RCC 7860 (cell line): ENCODE measurements at places on chromosomes 6 and 20.

- DNase-seq: no peak
Measured at GRCh38 chr20:2023151-2023550, 29.3 kb upstream of the PDYN start.

DNA sequence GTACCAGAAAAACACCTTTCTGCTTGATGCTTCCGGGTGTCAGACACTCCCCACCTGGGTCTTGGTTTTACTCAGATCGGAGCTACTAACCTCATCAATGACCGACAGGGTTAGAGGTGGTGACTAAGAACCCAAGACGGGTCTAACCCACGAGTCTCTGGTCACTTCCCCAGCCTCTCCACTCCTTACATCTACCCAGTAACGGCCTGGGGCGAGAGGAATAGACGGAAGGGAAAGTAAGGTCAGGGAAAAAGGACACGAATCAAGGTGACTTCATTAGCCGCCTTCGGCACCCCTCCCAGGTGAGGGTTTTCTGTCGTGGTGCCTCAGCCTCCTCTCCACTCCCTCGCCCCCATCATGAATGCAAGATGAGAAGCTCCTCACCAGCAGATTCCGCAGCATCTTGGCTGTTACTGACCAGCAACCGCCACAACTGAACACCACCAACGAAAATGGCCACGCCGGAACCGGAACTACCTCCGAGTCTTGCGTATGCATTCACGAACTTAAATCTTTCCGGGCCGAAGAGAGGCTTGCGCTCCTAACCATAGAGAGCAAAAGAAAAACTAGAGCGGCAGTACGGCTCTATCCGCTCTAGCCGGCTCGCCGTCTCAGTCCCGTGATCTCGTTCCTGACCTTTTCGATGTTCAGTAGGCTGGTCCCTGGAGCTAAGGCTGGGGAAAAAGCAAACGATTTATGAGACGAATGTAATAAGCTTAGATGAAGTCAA is at the start of gene COX7A2:
Gene COX7A2 (minus strand): TSS at position 469 of the 730 bp plus-strand sequence. CDS start 67 bp downstream, at position 402.
- DNase-seq: peak; percentile 94

DNA sequence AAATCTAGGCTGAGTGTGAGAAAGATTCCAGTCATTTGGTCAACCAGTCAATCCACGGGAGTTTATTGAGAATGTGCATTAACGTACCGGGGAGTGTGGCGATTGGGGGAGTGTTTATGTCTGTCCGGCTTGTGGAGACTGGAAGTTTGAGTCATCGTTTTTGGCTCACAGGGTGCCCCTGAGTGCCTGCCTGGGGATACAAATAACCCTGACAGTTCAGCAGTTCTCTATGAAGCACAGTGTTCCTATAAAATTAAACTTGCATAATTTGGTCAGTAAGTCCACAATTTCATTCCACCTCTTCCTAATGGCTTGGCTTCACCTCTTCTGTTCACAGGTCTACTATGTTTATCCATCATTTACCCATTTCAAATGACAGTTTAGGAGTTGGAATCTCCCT is 72.6 kb upstream of the PLEKHG1 start:
- no peak for DNase-seq

- no peak for DNase-seq
Measured at GRCh38 chr20:38873050-38873581, 53.1 kb upstream of the FAM83D start.

GRCh38 chr6:86682297-86682696 is 255.0 kb upstream of the HTR1E start:
- DNase-seq: no peak

GRCh38 chr20:62576815-62577489 is 65.4 kb upstream of the SLCO4A1 start:
- no peak for DNase-seq

DNA sequence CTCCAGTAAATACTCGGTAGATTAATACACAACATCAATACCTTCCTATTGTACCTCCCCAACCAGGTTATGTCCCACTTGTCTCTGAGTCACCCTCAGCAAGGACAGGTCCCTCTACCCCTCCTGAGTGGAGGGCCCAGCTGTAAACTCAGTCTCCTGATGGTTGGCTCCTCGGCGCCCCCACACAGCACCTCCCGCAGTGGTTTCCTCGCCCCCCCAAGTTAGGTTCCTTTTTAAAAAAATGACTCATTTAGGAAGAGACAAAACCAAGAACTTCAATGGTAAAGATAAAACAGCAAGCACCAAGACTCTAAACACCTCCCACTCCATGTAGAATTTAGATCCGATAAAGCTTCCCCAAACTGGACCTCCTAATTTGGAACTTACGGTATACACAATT is 83.5 kb downstream of the TRERF1 start:
- no peak for DNase-seq

- no peak for DNase-seq
Measured at GRCh38 chr6:169539176-169539897, 162.5 kb downstream of the WDR27 start.

- no peak for DNase-seq
Measured at GRCh38 chr20:20463933-20464374, 96.0 kb downstream of the INSM1 start.

DNA sequence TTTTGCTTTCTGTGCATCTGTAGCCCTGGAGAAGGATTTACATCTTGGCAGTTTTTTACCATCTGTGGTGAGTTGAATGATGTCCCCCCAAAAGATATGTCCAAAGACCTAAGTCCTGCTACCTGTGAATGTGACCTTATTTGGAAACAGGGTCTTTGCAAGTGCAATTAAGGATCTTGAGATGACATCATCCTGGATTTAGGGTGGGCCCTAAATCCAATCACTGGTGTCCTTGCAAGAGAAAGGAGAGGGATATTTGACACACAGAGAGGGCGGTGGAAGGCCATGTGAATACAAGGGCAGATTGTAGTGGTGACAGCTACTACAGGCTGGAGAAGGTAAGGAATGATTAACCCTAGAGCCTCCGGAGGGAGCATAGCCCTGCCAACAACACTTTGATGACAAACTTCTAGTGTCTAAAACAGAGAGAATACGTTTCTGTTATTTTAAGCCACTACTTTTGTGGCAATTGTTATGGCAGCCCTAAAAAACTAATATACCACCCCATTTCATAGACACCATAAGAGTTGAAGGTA is 35.1 kb downstream of the MKKS start:
- DNase-seq: no peak
